ENCODE measurements at places on chromosomes 4 and X.

DNA sequence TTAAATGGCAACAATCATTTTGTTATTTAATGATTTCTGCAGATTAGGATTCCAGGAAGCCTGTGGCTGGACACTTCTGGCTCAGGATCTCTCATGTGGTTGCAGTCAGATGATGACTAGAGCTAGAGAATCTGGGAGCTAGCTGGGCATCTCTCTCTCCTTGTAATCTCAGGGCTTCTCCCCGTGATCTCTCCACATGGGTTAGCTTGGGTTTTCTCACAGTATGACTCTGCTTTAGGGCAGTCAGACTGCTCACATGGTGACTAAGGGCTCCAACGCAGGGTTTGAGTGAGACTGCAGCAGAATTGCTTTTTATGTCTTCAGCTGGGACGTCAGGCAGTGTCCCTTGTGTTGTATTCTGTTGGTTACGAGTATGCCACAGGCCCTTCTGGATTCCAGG, 361.4 kb downstream of the CBLL2 start:
- no peak for DNase-seq

DNA sequence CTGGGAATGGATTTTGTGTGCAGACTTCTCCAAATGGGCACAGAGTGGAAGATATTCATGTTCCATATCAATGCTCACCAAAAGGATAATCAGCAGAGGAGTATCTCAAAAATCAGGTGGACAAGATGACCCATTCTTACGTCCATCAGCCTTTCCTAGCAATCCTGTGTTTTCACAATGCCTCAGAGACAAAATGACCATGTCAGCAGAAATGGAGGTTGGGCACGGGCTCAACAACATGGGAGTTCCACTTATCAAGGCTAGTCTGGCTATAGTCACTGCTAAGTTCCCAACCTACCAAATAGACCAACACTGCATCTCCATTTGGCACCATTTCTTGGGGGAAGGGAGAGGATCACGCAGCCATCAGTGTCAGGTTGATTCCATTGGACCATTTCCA, 179.0 kb downstream of the COX7B2 start:
- DNase-seq, result no peak

- DNase-seq, result no peak
Measured at GRCh38 chr4:126558596-126558995, 1074.2 kb upstream of the INTU start.

DNA sequence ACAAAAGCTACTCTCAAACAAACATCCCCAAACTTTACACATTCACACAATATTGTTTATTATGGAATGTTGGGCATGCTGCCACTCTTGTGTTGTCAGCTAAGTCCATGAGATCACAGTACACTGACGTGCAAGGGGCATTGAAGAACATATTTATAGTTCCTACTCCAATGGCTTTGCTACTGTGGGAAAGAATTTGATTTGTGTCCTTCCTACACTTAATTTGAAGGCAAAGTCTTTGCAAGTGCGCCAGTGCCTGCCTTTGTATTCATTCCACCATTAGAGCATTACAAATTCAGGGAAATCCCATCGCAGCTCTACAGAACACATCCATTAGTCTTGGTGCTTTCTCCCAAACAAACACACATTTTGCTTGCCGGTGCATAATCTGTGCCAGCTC, 45.4 kb upstream of the FTHL17 start:
- DNase-seq, result no peak

DNA sequence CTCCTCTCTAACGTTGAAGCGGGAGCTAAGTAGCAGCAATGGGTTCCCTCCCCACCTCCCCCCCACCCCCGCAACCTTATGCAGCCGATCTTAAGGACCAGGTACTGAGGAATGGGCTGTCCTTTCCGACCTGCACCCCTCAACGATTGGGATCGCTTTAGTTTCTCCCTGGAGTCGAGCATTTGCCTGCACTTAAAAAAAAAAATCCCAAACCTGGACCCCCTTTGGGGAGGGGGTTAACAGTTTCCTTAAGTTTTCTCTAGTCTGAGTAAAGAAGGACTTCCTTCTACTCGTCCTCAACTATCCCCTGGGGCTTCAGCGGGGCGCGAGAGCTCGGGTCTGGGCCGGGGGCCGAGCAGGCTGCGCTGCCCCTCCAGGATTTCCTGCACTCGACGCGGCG, 25.7 kb upstream of the BCORL1 start:
- DNase-seq, result no peak

GRCh38 chr4:30718021-30718542, 2.1 kb upstream of the PCDH7 start:
- DNase-seq, result no peak

DNA sequence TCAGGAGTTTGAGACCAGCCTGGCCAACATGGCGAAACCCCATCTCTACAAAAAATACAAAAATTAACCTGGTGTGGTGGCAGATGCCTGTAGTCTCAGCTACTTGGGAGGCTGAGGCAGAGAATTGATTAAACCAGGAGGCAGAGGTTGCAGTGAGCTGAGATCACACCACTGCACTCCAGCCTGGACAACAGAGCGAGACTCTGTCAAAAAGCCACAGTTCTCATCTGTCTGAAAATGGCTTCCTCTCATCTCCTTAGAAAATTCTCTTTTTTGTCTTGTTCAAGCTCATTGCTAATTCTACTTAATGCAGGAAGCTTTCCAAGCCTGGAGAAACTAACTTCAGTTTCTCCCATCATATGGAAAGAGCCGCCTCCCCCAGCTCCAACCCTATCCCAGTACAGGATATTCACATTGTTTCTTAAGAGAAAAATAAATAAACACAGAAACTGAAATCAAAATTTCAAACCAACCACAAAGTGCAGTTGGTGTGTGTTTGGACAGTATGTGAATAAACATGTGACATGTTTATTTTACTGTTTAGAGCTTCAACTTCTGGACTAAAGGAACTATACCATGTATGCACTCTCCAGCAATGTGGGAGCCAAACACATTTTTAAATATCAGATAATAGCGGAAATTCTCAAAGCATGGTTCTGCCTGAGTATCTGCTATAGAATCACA, 55.0 kb upstream of the GAB1 start:
- DNase-seq, result no peak

GRCh38 chr4:26022346-26023202, 108.6 kb downstream of the SMIM20 start:
- no peak for DNase-seq

- DNase-seq, result peak; percentile 80
Measured at GRCh38 chrX:154398668-154399526, 720 bp downstream of the RPL10 start.

GRCh38 chr4:3475041-3475712, 12.1 kb downstream of the DOK7 start:
- no peak for DNase-seq

DNA sequence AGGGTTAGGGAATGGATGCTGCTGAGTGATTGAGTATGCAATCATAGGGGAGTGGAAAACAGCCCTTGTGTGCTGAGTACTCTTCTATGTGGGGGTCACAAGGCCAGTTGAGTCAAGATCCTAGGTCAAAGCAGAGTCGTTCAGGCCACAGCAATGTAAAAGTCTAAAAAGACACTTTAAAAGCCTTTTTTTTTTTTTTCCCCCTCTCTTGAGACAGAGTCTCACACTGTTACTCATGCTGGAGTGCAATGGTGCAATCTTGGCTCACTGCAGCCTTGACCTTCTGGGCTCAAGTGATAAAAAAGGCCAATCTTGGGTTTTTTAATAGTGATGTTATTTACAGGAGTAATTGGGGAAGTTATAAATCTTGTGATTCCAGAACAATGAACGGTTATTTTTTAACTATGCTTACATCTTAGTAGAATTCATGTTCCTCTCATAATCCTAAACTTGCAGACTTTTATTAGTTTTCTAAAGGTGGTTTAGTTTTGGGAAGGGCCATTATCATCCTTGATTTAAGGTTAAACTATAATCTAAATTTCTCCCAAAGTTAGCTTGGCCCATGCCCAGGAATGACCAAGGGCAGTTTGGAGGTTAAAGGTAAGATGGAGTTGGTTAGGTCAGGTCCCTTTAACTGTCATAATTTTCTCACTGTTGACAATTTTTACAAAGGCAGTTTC, 82.2 kb upstream of the BMP2K start:
- no peak for DNase-seq

DNA sequence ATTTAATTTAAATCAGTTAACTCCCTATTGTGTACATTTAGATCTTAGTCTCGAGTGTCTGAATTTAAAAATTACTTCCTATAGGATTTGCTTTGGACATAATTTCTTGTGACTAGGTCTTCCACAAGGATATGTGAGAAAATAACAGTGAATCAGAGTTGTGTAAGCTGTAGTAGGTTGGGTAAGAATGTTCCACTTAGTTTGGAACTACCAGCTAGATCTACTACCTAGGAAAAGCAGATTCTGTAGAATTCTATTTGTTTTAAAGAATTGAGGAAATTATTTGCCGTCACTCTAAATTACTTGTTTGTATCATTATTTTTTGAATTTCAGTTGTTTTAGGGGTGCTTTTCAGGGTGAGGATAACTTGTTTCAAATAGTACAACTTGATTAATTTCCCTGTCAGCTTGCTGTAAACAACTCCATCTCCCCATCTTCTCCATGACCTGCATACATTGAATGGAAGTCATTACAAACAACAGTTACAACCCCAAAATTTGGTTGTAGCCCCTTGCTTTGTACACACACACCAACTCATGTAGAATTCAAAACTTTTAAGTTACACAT, 1.3 kb downstream of the MTHFD2L start:
- no peak for DNase-seq

GRCh38 chr4:110617646-110618580, 5.0 kb downstream of the PITX2 start:
- no peak for DNase-seq

GRCh38 chr4:52950226-52950625, 88.1 kb downstream of the RASL11B start:
- DNase-seq, result no peak

GRCh38 chr4:139207873-139208403, 30.9 kb upstream of the ELF2 start:
- DNase-seq, result no peak

DNA sequence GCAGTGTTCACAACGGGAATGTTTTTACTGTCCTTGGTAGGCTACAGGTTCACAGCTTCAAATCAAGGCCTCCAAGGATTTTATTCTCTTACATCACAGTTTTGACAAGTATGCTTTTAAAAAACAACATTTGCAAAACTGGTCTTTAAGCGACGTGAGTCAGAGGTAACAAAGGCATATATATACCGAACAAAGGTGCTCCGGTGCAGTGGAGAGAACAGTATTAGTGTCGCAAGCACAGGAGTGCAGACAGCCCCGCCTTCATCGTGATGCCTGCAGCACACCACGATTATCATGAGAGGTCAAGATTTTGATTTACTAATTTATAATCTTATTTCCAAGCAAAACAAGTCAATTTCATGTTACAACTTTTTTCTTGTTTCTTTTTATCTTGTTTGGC, 90.8 kb downstream of the GATB start:
- no peak for DNase-seq

DNA sequence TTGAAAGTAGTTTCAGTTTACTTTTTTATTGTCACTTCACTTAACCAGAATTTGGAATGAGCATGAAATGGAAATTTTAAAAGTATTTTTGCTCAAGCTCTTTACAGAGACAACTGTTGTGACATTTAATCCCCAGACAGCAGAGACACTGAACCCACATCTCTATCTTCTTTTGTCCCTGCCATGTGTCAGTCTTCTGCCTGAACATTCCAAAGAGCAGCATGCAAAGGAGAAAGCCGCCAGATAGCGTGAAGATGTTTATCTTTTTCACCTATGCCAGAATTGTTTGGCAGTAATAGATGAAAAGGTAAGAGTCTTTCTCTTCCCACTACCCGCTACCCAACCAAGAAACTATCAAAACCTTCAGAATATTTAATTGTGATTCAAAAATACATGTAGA, 46.8 kb downstream of the NDNF start:
- no peak for DNase-seq

DNA sequence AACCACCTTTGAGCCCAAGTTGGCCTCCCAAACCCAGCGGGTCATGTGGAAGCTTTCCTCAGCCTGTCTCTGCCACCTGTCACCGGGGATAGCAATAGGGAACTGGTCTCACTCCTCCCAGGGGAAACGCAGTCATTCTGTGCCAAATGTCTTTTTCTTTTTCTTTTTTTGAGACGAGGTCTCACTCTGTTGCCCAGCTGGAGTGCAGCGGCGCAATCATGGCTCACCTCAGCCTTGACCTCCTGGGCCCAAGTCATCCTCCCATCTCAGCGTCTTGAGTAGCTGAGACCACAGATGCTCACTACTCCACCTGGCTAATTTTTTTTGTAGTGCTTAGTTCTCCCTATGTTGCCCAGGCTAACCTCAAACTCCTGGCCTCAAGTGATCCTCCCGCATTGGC, 40.3 kb downstream of the MED28 start:
- no peak for DNase-seq

GRCh38 chr4:12579172-12579571, 905.0 kb downstream of the RAB28 start:
- DNase-seq, result no peak

Data from stimulated activated CD4-positive, alpha-beta T cell treated with anti-CD3 and anti-CD28 coated beads, Interleukin-2, amount 100 ng/mL, for 24 hours (primary cell).